ENCODE measurements at places on chromosomes 16 and 17. TPM values are rescaled to one million over a fixed set of nuclear protein-coding genes. Genes with fewer than 3 reads are reported as not detected.
A peak's percentile ranks its signal among the peaks of the same experiment; 100 is the strongest.

Gene TBC1D24
- 25.1 TPM for polyA plus RNA-seq

Gene FBXW10B
- 1.7 TPM for polyA plus RNA-seq

Gene BCL6B
- polyA plus RNA-seq, result 19.3 TPM

Gene HASPIN
- 9.4 TPM for polyA plus RNA-seq

Gene DRC7
- 0.28 TPM for polyA plus RNA-seq

GRCh38 chr17:79760197-79760906 is 17.6 kb upstream of the CBX2 start:
- DNase-seq, result no peak

- no peak for DNase-seq
These were observed 11.9 kb downstream of the TBKBP1 start for GRCh38 chr17:47705536-47706530.

GRCh38 chr16:54434859-54435258 is 148.3 kb upstream of the IRX3 start:
- DNase-seq, result no peak

- DNase-seq, result peak; percentile 25
These were observed 225.1 kb upstream of the CA10 start for GRCh38 chr17:52383493-52384100.

DNA sequence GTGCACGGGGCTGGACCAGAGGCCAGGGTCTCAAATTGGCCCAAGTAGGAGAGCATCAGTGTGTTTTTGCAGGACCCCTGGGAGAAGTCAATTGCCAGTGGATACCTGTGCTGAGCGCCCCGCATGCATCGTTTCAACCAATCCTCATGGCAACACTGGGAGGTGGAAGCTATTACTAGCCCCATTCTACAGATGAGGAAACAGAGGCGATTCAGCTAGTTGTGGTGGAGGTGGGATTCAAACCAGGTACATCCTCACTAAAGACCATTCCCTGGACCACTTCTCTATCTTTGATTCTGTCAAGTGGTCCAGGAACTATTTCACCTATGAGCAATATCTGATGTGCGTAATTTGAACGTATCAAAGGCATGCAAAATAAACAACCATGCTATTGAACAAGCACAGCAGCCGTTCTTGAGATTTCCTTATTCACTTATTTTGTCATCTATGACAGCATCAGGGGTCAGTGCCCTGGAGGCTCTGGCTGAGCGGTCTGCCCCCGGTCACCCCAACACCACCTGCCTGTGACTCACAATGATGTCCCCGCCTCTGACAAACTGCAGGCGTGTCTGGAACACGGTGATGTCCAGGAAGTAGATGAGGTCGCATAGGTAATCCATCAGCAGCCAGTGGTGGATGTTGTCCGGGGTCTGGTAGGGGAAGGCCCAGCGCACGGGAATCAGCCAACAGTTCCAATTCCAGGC is 54.0 kb downstream of the CNGB1 start:
- no peak for DNase-seq

- DNase-seq, result no peak
These were observed 883.3 kb downstream of the CDH11 start for GRCh38 chr16:64238571-64238970.

GRCh38 chr16:5326395-5326794 is 228.8 kb upstream of the EEF2KMT start:
- DNase-seq, result no peak

- no peak for DNase-seq
These were observed 105.3 kb downstream of the SALL1 start for GRCh38 chr16:51045794-51046193.

- no peak for DNase-seq
These were observed 85.3 kb upstream of the C16orf82 start for GRCh38 chr16:26981266-26981938.

DNA sequence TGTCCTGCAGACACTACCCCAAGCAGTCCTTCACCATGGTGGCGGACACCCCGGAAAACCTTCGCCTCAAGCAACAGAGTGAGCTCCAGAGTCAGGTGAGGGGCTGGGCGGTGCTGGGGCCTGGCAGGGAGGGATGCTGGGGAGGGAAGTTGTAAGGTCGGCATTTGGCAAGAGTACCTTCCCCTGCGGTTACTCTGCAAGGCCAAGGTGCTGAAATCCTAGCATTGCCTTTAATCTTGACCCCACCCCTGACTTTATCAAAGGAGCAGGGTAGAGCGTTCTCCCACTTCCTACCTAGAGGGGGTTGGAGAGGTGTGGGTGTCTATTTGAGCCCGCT is 20.5 kb downstream of the LASP1 start:
- no peak for DNase-seq

GRCh38 chr16:66608241-66609138 is 4.0 kb downstream of the CMTM3 start:
- DNase-seq, result no peak
